Esophagus muscularis mucosa (tissue), 4 donors: ENCODE measurements at places on chromosomes 7 and 10. TPM values are rescaled to one million over a fixed set of nuclear protein-coding genes. Genes with fewer than 3 reads are reported as not detected.
A peak's percentile ranks its signal among the peaks of the same experiment; 100 is the strongest.

GRCh38 chr10:102335184-102335583 is 60.3 kb upstream of the NFKB2 start:
- H3K36me3 ChIP-seq: no peaks in the 10 kb centered on the region
- H3K4me3 ChIP-seq: no peak overlapping the region
- no peak overlapping the region for H3K27ac ChIP-seq
- H3K27me3 ChIP-seq: no peaks in the 10 kb centered on the region
- peaks cover 7% of the 10 kb centered on the region for H3K4me1 ChIP-seq

DNA sequence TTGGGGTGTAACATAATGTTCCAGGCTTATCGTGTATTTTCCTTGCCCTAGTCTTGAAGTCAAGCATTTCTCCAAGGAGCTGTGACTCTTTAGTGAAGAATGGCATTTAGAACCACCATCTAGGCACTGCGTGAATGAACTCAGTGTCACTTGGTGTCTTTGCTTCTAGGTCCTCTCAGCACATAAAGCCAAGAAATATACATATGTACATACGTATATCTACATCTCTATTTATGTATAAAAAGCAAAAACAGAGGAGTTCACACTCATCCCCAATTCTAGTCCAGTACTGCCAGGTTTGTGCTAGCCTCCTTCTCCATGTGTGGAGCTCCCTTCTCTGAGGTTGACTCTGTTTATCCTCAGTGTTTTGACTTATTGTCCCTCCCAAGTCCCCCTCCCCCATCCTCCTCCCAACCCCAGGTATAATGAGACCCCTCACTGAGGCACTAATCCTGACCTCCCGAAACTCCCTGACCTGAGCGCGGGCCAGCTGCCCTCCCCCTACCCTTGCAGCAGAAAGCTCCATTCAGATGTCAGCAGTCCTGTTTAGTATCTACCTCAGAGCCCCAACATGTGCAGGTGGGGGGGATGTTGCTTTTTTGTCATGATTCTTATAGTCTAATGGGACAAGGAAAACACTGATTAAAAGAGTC is 61.5 kb downstream of the GDI2 start:
- H3K36me3 ChIP-seq: peaks cover 47% of the 10 kb centered on the region
- no peak overlapping the region for H3K4me3 ChIP-seq
- no peaks in the 10 kb centered on the region for H3K27me3 ChIP-seq

DNA sequence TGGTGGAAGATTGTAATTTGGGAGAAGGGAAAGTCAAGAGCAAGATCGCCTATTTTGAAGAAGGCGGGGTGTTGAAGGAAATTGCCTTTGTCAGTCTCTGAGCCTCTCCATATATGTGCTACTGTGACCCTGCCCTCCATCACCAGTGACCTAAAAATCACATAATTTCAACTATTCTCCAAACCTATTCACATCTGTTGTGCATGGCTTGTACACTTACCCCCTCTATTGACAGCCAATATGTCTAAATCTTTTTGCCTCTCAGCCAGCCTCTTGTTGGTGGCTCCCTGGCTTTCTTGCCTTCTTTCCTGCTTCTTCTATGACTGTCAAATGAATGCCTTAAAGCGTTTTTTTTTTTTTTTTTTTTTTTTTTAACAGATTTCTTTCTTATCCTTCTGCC is 295.6 kb downstream of the AUTS2 start:
- H3K36me3 ChIP-seq: no peaks in the 10 kb centered on the region
- H3K27ac ChIP-seq: no peak overlapping the region
- no peak for DNase-seq
- peaks cover 27% of the 10 kb centered on the region for H3K4me1 ChIP-seq
- H3K4me3 ChIP-seq: no peak overlapping the region
- H3K27me3 ChIP-seq: no peaks in the 10 kb centered on the region

PNLIPRP2 gene
- not detected for total RNA-seq

- H3K4me1 ChIP-seq: no peaks in the 10 kb centered on the region
- no peak overlapping the region for H3K4me3 ChIP-seq
- DNase-seq: no peak
- H3K27me3 ChIP-seq: no peaks in the 10 kb centered on the region
- no peak overlapping the region for H3K27ac ChIP-seq
These were observed 60.9 kb downstream of the PAX2 start for GRCh38 chr10:100806356-100806645.

AGR3 gene
- 0.45 TPM for total RNA-seq

DNA sequence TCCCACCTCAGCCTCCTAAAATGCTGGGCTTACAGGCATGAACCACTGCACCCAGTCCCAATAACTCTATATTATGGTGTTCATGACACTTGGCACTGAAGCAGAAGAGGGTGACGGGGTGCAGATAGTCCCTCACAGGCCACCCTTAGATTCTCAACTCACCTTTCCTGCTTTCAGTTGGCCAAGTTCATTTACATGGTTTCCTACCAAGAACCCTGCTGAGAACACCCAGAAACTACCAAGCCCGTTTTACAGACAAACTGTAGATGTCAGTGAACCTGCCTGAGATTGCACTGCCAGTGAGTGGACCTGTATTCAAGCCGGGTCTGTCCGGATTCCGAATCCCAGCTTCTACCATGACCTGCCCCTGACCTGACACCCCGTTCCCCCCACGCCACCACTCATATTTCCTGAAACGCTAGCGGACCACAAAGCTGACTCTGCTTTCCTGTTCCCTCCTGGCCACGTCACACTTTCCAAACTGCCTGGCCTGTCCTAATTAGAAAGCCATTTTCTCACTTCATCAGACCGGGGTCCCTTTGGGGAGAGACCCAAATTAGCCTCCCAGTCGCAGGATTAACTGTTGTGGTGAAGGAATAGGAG is 17.3 kb downstream of the GRID2IP start:
- H3K4me1 ChIP-seq: peaks cover 20% of the 10 kb centered on the region
- H3K4me3 ChIP-seq: no peak overlapping the region
- no peak overlapping the region for H3K27ac ChIP-seq
- DNase-seq: no peak

FAM149B1 gene
- 14.1 TPM for total RNA-seq

DNA sequence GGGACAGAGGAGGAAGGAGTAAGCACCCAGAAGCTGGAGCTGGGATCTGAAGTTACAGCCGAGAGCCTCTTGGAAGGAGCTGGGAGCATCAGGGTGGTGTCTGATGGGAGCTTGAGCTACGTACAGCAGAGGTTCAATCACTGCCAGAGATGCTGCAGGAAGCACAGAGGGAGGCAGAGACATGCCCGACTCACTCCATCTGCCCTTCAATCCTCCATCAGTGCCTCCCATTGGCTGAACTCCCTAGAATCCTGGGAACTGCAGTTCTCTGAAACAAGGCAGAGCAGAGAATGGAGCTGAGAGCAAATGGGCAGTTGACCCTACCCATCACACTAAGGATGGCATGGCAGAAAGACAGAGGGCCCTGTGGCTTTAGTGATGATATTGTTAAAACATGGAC is 40.0 kb upstream of the CTBP2 start:
- H3K36me3 ChIP-seq: no peaks in the 10 kb centered on the region
- no peak overlapping the region for H3K4me3 ChIP-seq
- no peak overlapping the region for H3K27ac ChIP-seq
- H3K27me3 ChIP-seq: no peaks in the 10 kb centered on the region

FGFR2 gene
- 58.6 TPM for total RNA-seq

DNA sequence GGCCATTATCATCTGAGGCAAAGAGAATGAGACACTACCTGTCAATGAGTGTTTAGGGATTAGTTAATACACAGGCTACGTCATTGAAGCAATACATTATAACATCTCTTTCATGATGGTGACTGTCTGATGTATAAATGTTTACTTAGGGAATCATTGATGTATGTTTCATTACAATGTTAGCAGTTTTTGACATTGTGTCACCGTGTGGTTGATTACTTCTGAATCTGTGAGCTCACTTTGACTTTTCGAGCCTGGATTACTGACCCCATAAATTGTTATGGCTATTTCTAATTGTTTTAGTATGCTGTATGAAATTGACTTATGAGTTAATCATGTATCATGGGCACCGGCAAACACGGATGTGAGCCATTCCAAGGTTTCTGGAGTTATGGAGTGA is 494.0 kb downstream of the MAGI2 start:
- no peaks in the 10 kb centered on the region for H3K36me3 ChIP-seq
- H3K27me3 ChIP-seq: no peaks in the 10 kb centered on the region
- H3K27ac ChIP-seq: no peak overlapping the region
- no peak overlapping the region for H3K4me3 ChIP-seq

GRCh38 chr7:18402488-18403183 is 92.9 kb upstream of the HDAC9 start:
- no peak overlapping the region for H3K27ac ChIP-seq
- no peaks in the 10 kb centered on the region for H3K36me3 ChIP-seq
- no peaks in the 10 kb centered on the region for H3K27me3 ChIP-seq

ASAH2 gene
- total RNA-seq: 0.63 TPM

IFIT1 gene
- 10.6 TPM for total RNA-seq

- no peaks in the 10 kb centered on the region for H3K27me3 ChIP-seq
- no peak overlapping the region for H3K4me3 ChIP-seq
- no peaks in the 10 kb centered on the region for H3K36me3 ChIP-seq
- H3K4me1 ChIP-seq: peaks cover 23% of the 10 kb centered on the region
- no peak overlapping the region for H3K27ac ChIP-seq
These were observed 3.3 kb downstream of the WIPF3 start for GRCh38 chr7:29809533-29810155.

DNA sequence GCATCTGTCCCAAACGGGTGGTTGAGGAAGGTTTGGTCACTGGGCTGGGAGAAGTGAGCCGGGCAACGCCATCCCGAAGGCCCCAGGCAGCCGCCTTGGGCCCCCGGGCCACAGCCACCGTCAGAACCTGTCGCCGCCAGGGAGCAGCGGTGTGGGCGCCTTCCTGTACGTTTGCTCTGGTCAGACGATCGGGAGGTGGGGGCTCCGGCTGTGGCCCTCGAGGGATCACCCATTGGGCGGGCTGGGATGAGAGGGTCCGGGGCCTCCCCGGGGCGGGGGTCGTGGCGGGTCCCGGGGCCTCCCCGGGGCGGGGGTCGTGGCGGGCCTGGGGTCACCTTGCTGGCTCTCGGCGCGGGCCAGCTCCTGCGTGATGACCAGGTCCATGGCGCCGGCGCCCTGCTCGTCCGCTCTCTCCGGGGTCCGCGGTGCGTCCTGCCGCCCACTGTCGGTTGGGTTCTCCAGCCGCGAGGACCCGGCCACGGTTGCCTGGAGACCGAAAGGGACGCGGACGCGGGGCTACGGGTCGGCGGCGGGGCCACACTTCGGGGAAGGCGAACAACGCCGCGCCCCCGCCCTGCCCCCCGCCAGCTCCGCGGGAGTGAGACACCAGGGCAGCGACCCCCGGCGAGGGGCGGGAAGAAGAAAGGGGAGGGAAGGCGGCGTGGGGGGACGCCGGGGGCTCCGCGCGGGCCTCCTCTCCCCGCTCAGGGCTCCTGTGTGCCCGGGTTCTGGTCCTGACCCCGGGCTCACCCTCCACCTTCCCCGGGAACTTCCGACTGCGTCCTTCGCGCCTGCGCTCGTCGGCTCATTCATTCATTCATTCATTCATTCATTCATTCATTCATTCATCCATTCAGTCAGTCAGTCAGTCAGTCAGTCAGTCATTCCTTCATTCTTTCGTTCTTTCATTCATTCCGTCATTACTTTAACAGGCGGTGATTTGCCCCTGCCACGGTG is at the start of gene CFAP46:
CFAP46 (minus strand) TSS at position 470 of the 957 bp plus-strand sequence; CDS start at position 384, 86 bp downstream.
- no peak for DNase-seq
- no peaks in the 10 kb centered on the region for H3K36me3 ChIP-seq
- no peak within 1 kb of the TSS for H3K27ac ChIP-seq
- peak within 1 kb of the TSS; percentile 57 for H3K4me3 ChIP-seq
- H3K27me3 ChIP-seq: peaks cover 11% of the 10 kb centered on the region

GRCh38 chr10:50439187-50439586 is 184.6 kb downstream of the SGMS1 start:
- no peaks in the 10 kb centered on the region for H3K27me3 ChIP-seq
- no peak overlapping the region for H3K27ac ChIP-seq
- H3K4me1 ChIP-seq: no peaks in the 10 kb centered on the region
- no peaks in the 10 kb centered on the region for H3K36me3 ChIP-seq

DNA sequence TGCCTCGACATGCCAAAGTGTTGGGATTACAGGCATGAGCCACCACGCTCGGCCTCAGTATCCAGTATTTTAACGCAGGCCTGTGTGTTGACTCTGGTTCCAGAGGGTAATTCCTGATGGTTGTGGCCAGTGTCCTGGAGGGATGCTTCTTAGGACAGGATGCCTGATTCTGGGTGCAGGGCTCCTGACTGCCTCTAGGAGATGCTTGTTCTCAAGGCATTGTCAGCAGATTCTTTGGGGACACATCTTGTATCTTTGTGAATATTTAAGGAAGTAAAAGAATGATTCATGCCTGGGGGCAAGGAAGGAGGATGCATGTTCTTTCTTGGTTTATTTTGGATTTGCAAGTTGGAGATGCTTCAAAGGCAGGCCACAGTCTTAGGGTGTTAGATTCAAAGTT is 2.2 kb downstream of the ZDHHC4 start:
- H3K27me3 ChIP-seq: no peaks in the 10 kb centered on the region
- peaks cover 12% of the 10 kb centered on the region for H3K4me1 ChIP-seq
- no peak overlapping the region for H3K4me3 ChIP-seq
- peaks cover 43% of the 10 kb centered on the region for H3K36me3 ChIP-seq

DNA sequence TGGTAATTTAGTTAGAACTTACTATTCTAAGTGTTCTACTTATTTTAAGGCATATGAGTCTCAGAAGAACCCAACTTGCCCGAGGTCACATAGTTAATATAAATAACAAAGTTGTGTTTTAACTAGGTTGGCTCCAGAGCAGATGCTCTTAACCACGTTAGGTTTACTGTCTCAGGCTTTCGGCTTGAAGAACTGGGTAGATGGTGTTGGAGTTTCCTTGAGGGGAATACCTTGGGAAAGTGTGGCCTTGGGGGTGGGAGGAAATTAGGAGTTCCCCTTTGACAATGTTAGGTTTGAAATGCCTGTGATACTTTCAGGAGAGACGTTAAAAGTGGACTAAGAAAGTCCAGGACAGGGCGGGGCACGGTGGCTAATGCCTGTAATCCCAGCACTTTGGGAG is 9.6 kb downstream of the ZNF398 start:
- peaks cover 14% of the 10 kb centered on the region for H3K36me3 ChIP-seq
- no peaks in the 10 kb centered on the region for H3K27me3 ChIP-seq
- DNase-seq: no peak
- no peak overlapping the region for H3K27ac ChIP-seq
- H3K4me1 ChIP-seq: no peaks in the 10 kb centered on the region
